Endothelial cell of umbilical vein (primary cell): ENCODE measurements at places on chromosomes 1 and 21. TPM values are rescaled to one million over a fixed set of nuclear protein-coding genes. Genes with fewer than 3 reads are reported as not detected.

Gene AGBL4
- total RNA-seq = not detected in 2 replicates

DNA sequence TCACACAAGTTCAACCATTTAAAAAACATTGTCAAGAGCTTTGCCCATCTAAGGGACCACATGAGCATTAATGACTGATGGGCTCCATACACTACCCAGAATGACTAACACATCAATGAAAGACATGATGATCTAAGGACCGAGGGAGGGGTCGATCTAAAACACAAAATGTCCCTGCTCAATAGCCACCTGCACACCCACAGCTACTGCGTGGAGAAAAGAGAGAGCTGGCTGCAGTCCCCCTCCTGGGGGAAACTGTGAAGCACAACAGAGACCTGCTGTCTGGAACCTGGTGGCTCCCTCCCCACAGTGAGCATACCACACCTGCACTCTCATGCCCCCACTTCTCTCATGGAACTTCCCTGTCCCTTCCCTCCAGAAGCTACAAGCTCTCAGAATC, 130.1 kb upstream of the ERG start:
- no peaks in the 10 kb centered on the region for H3K4me1 ChIP-seq
- DNase-seq = no peak
- no peak overlapping the region for H3K4me3 ChIP-seq
- no peaks in the 10 kb centered on the region for H3K36me3 ChIP-seq
- no peak overlapping the region for H3K27ac ChIP-seq
- H3K27me3 ChIP-seq = peaks cover 11% of the 10 kb centered on the region

Gene WNT2B
- total RNA-seq = 3.6 and 4.6 TPM in 2 replicates

- H3K4me1 ChIP-seq = no peaks in the 10 kb centered on the region
- H3K4me3 ChIP-seq = no peak overlapping the region
- no peaks in the 10 kb centered on the region for H3K36me3 ChIP-seq
- peak; percentile 13 for DNase-seq
Measured at GRCh38 chr1:193707271-193708021, 521.0 kb upstream of the B3GALT2 start.

Gene ZZZ3
- 48.4 and 54.3 TPM in 2 replicates for total RNA-seq

GRCh38 chr1:13494712-13495111, 19.1 kb downstream of the LRRC38 start:
- no peaks in the 10 kb centered on the region for H3K4me1 ChIP-seq
- H3K27me3 ChIP-seq = no peaks in the 10 kb centered on the region
- H3K27ac ChIP-seq = no peak overlapping the region
- no peak for DNase-seq

- H3K36me3 ChIP-seq = no peaks in the 10 kb centered on the region
- no peak overlapping the region for H3K4me3 ChIP-seq
Measured at GRCh38 chr1:20417581-20417980, 68.4 kb downstream of the CAMK2N1 start.

DNA sequence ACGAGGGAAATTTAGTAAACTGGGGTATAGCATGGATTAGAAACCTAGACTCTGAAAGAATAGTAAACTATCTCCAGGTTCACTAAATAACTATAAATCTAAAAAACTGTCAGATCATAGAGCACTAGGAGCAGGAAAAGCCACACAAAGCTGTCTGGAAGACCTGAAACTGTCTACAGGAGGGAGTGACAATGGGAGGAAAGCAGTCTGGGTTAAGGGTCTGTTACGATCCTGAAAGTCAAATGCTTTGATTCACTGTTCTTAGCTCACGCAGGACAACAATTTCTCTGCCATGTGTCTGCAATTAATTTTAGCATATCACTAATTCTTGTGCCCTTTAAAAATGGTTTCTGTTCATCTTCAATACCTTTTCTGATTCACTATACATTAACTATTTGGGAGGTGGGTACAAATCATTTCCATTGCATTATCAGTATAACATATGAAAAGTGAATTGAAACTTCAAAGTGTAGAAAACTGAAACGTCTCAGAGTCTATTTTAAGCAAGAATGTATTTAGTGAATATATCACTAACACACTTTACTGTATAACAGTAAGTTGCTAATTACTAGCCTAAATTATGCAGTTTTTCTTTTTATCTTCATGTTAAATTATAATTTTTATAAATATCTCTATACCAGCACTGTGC, 18.4 kb downstream of the CEP170 start:
- DNase-seq = peak; percentile 71
- H3K4me1 ChIP-seq = peaks cover 33% of the 10 kb centered on the region
- H3K27ac ChIP-seq = peak overlapping the region; percentile 36

Gene GSTM5
- total RNA-seq = 0.51 and 1.6 TPM in 2 replicates

DNA sequence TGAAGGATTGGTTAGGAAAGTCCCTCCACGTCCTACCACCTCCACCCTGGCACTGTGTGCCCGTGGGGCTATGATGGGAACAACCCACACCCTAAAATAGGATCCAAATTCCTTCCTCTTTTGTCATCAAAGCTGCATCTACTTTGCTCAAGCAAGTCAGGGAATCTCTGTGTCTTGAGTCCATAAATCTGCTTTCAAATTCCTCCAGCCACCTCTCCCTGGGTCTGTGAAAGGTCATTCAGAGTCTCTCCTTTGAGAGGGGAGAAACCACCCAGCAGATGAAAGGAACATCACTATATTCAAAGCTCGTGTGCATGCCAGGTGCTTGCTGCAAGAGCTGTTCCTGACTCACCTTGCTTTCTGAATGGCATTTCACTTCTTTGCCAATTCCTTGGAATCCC, 243.6 kb downstream of the TM2D1 start:
- no peak overlapping the region for H3K4me3 ChIP-seq
- H3K4me1 ChIP-seq = no peaks in the 10 kb centered on the region
- no peak for DNase-seq

- no peak overlapping the region for H3K4me3 ChIP-seq
Measured at GRCh38 chr1:31428436-31429221, 15.6 kb downstream of the SERINC2 start.

Gene ITLN1
- not detected in 2 replicates for total RNA-seq

Gene TMEM269
- not detected in 2 replicates for total RNA-seq

DNA sequence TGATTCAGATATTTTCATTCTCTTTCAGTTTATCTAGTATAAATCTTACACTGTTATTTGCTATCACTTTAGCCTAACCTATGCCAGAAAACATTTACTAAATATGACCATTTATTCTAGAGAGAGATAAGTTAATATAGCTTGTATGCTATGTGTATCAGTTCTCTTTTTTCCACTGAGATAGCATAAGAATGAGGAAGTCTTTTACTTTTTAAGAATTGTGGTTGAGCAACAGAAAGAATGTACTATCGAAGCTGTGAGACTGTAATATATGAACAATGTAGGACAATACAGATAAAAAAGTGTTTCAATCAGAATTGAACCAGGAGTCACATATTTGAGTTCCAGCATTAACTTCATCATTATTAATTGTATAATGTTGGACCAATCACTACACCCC, 479.9 kb upstream of the PLXNA2 start:
- no peaks in the 10 kb centered on the region for H3K36me3 ChIP-seq
- no peaks in the 10 kb centered on the region for H3K4me1 ChIP-seq
- no peak for DNase-seq
- no peak overlapping the region for H3K4me3 ChIP-seq

DNA sequence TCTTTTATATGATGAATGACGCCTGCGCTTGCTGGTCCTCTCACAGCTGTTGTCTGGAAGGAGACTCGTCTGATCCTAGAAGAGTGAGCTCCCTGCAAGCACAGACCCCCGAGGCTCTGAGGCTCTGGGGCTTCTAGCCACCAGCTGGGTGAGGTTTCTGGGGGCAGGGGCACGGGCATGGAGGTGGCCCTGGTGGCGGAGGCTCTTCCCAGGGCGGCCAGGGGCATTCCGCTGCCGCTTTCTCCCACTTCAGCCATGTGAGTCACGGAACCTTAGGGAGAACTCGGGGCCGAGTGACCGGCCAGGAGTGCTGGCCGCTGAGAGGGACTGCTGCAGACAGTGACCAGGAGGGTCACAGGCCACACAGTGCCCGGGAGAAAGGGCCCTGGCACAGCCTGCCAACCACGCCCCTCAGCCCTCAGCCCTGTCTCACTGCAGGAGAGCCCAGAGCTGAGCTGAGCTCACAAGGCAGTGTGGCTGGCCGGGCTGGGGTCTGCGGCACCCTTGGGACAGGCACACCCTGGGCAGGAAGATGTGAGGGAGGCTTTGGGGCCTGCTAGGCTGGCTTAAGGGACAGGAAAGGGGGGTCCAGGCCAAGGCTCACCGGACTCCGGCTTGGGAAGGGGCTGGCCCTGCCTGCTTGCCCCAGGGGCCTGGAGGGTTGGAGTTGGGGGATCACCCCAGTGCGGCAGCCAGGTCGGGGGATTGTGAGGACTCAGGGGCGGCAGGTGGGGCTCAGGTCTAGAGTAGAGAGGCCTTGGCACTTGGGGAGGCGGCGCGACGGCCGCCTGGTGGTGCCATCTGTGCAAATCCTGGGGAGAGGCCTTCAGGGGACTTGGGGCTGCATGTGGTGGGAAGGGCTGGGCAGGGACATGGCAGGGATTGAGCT, 35.7 kb downstream of the MORN1 start:
- no peaks in the 10 kb centered on the region for H3K27me3 ChIP-seq
- H3K27ac ChIP-seq = no peak overlapping the region
- no peaks in the 10 kb centered on the region for H3K36me3 ChIP-seq
- H3K4me1 ChIP-seq = no peaks in the 10 kb centered on the region
- H3K4me3 ChIP-seq = no peak overlapping the region

DNA sequence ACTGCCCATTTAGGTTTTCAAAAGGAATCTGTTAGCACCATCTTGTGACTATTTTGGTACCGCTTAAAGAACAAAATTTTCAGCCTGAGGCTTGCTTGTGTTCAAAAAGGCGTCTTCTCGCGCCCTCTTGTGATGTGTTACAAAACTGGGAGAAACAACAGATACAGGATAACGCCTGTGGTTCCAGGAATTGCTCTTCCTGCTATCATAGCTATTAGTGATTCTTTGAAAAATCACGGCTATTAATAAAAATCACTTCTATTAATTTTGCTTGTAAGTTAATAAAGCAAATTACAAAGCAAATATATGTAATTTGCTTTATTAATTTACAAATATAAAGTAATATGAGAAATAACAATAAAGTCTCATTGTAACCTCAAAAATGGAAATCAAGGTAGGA, 82.2 kb upstream of the ABCD3 start:
- H3K4me1 ChIP-seq = peaks cover 5% of the 10 kb centered on the region
- DNase-seq = peak; percentile 94
- no peak overlapping the region for H3K27ac ChIP-seq
- no peaks in the 10 kb centered on the region for H3K36me3 ChIP-seq

DNA sequence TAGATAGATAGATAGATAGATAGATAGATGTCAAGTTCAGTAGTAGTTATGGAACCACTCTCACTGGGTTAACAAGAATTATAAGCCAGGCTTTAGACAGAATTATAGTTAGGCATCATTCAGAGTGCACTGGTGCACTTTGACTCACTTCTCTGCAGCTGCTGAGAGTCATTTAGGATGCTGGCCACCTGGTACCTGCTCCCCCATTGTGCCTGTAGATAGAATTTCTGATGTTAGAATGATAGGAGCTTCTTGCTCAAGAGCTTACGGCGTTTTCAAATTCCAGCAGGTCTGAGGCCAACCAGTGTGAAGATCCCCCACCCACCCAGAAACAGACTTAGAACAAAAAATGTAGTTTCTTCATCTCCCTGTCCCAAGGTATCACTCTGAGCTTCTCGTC, 107.8 kb upstream of the HMCN1 start:
- H3K4me3 ChIP-seq = no peak overlapping the region
- H3K4me1 ChIP-seq = no peaks in the 10 kb centered on the region
- DNase-seq = no peak
- no peaks in the 10 kb centered on the region for H3K27me3 ChIP-seq
- H3K36me3 ChIP-seq = no peaks in the 10 kb centered on the region
- no peak overlapping the region for H3K27ac ChIP-seq

DNA sequence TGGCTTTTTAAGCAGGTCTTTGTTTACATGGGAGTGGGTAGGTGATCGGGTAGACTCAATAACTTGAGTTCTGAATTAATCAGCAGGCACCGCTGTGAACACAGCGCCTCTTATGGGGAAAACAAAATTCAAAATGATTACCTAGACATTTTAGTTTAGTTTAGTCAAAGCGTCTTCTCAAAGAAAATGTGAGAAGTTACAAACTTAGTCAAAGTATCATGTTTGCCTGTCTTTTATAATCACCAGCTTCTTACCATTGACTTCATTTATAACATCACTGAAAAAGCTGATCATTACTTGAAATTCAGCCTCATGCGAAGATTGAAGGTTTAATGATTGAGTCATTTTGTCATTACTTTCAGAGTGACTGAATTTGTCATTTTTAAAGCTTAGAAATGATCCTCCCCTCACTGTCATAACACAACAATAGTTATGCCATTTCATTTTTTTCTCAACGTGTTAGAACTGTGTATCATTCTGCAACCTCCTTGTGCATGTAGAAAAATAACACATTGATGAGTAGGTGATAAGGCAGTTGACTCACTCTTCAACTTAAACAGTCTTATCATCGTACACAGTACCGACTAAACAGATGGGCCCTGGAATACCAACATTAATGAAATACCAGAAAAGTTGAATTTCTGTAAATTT, 188.5 kb downstream of the NFIA start:
- H3K27ac ChIP-seq = no peak overlapping the region
- no peaks in the 10 kb centered on the region for H3K27me3 ChIP-seq
- H3K4me1 ChIP-seq = peaks cover 18% of the 10 kb centered on the region
- peak; percentile 58 for DNase-seq
- H3K36me3 ChIP-seq = no peaks in the 10 kb centered on the region
- H3K4me3 ChIP-seq = no peak overlapping the region

Gene ESRRG
- total RNA-seq = not detected in 2 replicates

Gene OR2T2
- not detected in 2 replicates for total RNA-seq
